Fibroblast of the conjunctiva (primary cell): ENCODE measurements at places on chromosomes 16 and 17.
A peak's percentile ranks its signal among the peaks of the same experiment; 100 is the strongest.

DNA sequence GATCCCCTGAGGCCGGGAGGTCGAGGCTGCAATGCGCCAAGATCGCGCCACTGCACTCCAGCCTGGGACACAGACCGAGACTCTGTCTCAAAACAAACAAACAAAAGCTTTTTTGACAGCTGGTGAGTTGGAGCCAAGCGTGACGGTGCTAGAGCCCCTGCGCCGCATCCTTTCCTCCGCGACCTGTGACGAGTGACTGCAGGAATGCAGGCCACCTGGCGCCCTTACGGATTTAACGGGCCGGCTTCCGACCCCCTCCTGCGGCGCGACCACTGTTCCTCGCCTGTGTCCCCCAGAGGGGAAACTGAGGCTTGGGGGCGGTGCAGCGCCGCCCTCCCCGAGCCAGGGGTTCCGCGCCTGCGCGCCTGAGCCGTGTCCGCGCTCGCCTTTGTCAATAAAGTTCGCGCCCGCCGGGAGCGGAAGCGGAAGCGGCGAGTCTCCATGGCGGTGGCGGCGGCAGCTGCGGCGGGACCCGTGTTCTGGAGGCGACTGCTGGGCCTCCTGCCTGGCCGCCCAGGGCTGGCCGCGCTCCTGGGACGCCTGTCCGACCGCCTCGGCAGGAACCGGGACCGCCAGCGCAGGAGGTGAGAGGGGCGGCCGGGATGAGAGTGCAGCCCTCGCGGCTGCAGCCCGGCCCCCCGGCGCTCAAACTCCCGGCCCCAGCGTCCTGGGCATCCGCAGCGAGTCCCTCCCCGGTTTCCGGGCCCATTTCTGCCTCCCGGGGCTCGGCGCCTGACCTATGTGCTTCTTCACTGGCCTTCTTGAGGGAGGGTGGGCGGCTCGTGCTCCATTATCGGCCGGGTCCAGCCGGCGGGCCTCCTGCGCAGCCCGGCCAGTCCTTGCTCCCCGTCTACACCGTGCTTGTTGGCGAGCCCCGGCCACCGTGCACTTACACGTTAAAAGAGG, at the start of gene PGS1:
Gene PGS1 (plus strand): TSS at position 425 of the 906 bp plus-strand sequence. CDS start 17 bp downstream, at position 442.
- no peak for DNase-seq

GRCh38 chr17:59783221-59784047, 76.0 kb downstream of the VMP1 start:
- peak; percentile 48 for DNase-seq

DNA sequence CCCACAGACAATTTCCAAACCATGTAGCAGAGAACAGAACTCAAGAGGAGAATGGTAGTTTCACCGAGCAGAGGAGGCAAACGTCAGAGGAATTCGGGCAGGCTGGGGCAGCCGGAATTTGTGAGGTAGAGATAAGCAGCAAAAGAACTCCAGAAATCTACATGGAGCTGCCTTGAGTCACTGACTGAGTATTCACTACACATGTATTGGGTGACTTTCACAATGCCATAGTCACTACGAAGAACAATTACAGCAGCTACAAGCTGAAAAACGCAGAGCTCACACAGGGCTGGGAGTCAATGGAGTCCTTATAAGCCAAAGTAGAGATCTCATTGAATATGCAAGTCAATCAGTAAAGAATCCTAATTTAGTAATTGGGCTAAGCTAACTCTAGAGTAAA, 13.4 kb downstream of the CMC2 start:
- DNase-seq, result peak; percentile 30

- DNase-seq, result peak; percentile 57
Observed at GRCh38 chr17:17810084-17810894, 26.5 kb downstream of the SREBF1 start.

- no peak for DNase-seq
Observed at GRCh38 chr16:83706394-83706793, 101.4 kb upstream of the HSBP1 start.

GRCh38 chr17:78751447-78752161, 30.5 kb downstream of the CYTH1 start:
- no peak for DNase-seq

DNA sequence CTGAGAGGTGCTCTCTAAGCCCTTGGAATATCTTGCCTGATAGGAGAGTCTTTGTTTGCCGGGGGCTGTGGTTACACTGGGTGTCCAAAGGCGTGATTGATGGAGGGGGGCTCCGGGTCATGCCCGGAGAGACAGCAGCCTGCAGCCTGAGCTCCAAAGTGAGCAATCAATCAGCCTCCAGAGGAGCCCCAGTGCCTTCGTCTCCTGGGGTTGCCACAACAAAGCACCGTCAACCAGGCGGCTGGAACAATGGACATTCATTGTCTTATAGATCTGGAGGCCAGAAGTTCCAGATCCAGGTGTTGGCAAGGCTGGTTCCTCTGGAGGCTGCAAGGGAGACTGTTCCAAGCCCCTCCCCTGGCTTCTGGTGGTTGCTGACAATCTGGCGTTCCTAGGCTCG, 24.0 kb upstream of the GINS2 start:
- no peak for DNase-seq

DNA sequence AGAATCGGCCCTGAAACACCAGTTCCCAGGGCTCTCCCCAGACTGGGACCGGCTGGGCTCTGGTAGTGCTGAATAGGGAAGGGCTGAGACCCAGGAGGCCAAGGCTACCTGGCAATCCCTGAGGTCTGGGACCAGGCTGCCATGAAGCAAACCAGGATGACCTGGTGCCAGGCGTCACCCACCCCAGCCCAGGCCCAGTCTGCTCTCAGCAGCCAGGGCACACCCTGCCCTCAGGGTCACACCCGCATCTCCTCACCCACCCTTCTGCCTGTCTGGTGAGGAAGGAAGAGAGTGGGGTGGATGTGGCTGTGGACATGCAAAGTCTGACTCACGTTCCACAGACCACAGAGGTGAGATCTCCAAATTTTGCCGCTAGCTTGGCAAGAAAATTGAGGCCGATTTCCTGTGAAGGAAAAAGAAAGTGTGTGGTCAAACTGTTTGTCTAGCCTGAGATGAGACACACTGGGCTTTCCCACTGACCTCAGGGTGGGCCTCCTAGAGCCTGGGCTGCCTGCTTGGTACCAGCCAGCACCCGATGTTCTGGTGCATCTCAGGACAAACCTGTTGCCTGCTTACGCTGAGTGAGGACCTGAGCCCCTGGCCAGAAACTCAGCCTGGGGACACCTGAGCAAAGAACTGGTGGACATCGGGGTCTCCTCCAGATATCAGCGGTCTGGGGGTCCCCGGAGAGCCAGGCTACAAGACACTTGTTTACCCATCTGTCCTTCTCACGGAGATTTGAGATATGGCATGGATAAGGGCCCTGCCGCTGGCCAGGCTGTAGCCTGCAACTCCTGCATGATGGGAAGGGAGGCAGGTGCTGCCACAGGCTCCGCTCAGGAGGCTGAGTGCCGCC, 6.3 kb upstream of the RAB37 start:
- DNase-seq, result no peak

GRCh38 chr17:44971776-44972483, 3.8 kb upstream of the C1QL1 start:
- no peak for DNase-seq

DNA sequence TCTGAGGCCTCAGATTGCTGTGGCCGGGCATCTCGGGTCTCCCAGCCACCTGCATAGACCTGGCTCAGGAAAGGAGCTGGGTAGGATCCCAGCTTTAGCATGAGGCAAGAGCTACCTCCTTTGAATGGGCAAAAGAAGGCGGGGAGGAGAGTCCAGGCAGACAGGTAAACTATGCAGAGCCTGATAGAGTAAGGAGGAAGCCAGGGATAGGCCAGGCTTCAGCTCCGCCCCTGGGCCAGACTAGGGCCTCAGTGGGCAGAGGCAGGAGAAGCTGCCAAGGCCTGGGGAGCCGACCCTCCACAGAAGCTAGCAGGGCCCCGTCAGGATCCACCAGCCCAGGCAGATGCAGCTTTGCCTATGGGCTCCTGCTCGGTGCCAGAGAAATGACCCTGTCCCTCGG, 22.6 kb upstream of the UBE2G1 start:
- DNase-seq, result no peak

GRCh38 chr16:67169642-67170167, 633 bp upstream of the NOL3 start:
- DNase-seq, result no peak

DNA sequence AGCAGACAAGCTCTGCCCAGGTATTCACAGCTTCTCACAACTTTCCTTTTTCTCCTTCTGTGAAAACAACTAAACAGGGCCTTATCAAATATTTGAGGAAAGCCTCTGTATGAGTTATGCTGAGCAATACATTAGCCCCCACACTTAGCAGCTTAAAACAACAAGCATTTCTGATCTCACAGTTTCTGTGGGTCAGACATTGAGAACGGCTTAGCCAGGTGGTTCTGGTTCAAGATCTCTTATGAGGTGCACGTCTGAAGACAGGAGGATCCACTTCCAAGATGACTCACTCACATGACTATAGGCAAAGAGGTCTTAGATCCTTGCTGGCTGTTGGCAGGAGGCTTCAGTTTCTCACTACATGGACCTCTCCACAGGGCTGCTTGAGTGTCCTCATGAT, 181.4 kb upstream of the WSCD1 start:
- no peak for DNase-seq

DNA sequence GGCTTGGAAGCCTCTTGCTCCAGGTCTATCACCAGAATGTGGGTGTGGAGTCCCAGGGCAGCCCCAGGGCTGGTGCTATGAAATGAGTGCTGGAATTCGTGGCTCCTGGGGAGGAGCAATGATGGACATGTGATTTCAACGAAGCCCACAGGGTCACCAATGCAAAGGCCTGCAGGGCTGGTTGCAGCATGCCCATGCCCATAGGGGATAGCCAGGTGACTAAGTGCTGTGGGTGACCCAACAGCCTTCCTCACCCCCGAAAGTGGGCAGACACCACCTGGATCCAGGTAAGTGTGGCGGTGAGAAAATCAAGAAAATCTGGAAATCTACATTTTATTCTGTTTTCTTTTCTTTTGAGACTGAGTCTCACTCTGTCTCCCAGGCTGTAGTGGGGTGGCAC, 87.5 kb upstream of the GPRC5B start:
- no peak for DNase-seq

GRCh38 chr17:30323895-30324319, 9.9 kb downstream of the TMIGD1 start:
- DNase-seq, result peak; percentile 55

DNA sequence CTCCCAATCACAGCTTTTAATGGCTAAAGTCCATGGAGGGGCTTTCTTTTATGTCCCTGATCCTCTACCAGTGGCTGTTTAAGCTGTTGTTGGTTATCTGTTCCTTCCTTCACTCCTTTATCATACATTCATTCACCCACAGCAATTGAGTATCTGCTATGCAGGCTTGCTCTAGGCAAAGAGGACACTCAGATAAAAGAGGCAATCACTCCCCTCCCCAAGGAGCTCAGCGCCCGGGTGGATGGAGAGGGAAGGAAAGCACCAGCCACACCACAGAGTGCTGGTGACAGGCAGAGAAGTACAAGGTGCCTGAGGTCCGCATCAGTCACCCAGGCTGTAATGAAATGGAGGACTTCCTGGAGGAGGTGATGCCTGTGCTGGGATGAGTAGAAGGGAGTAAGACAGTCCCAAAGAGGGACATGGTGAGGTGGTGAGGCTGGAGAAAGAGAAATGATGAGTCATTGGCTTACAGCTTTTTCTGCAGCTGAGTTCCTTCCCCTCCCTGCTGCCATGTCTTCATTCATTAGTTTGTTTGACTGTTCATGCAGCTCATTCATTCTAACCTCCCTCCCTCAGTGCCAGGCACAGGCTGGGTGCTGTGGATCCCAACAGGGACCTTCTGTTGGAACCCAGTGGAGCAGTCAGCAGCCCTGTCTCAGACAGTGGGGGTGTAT, 12.8 kb upstream of the NGFR start:
- no peak for DNase-seq

DNA sequence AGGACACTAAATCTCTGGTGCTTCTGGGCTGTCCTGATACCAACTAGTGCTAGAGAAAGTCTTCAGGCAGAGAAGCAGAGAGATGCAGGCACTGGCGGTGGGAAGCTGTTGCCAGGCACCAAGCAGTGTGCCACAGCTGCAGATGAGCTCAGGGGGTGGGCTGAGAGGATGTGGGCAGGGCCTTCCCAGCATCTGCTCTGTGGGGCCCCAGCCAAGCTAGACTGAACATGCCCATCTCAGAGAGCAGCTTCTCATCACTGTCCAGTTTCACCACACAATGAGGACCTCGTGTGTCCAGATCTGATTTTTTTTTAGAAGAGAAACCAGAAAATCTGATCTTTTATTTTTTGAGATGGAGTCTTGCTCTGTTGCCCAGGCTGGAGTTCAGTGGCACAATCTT, 17.1 kb downstream of the PSKH1 start:
- peak; percentile 67 for DNase-seq

GRCh38 chr16:11634312-11634711, 33.9 kb upstream of the SNN start:
- DNase-seq, result no peak

DNA sequence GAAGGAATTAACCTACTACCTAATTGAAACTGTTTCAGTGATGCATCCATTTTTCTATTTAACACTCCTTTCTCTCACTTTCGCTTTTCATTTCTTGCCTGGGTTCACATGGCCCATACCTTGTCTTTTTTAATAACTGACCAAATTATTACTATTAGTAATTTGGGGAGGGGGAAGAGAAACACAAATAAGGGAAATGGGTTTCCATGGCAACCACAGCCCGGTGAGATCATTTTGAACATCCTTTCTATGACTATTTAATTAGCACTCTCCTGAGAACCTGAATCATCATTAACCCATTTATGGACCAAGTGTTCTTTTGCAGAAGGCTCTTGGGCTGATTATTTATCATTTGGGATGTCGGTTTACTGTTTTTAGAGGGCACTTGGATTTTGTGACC, 628.2 kb upstream of the SALL1 start:
- DNase-seq, result no peak

DNA sequence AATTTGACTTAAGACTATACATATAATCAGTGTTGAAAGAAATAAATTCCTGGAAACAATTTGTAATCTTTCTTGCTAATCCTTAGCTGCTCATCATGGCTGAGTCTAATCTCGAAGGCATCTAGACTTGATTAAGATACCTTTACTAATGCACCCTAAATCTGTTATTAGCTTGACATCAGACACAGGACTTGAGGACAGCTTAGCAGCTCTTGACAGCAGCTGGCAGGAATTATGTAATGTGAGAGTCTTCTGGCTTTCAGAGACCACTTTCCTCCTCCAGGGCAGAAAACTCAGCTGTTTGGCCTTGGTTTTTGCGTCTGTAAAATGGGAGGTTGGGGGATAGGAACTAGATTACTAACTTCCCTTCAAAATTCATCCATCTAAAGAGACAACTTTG, 7.1 kb upstream of the MPP2 start:
- no peak for DNase-seq

- DNase-seq, result no peak
Observed at GRCh38 chr17:68853439-68853838, 101.8 kb downstream of the ABCA8 start.
